ENCODE measurements at places on chromosomes 3 and 15. TPM values are rescaled to one million over a fixed set of nuclear protein-coding genes. Genes with fewer than 3 reads are reported as not detected.

GRCh38 chr3:172836390-172836997 lies 86.0 kb downstream of the ECT2 start:
- no peak for DNase-seq

GRCh38 chr3:159273608-159274007 lies 471.8 kb downstream of the MFSD1 start:
- DNase-seq, result peak; percentile 46

- DNase-seq, result no peak
These were observed 206.2 kb upstream of the ADAMTS9 start for GRCh38 chr3:64894006-64894405.

DNA sequence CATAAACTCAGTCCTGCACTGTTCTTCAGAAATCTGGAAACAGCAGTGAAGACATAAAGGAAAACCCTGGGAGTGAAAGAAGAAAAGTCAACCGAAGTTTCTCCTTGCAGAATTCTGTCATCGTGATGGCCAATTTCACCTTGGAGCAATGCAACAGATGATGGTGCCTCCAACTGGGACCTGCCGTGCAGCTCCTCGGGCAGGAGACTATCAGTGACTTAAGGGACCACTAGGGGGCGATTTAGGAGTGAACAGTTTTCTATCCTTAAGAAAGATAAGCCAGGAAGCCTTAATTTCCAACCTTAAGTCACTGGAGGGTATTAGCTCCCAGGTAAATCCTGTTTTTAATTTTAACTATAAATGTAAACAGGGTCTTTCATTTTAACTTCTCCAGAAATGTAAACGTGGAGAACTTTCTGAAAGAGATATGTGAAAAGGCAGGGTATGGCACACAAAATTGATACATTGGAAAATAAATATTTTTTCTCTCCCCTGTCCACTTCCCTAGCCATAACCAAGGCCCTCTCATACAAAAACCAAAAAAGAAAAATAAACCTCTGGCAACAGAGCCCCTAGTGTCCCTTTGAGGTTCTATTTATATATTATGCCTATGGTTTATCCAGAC lies 116.3 kb downstream of the PDZRN3 start:
- peak; percentile 64 for DNase-seq

GRCh38 chr3:81666502-81667121 lies 94.8 kb downstream of the GBE1 start:
- no peak for DNase-seq

DNA sequence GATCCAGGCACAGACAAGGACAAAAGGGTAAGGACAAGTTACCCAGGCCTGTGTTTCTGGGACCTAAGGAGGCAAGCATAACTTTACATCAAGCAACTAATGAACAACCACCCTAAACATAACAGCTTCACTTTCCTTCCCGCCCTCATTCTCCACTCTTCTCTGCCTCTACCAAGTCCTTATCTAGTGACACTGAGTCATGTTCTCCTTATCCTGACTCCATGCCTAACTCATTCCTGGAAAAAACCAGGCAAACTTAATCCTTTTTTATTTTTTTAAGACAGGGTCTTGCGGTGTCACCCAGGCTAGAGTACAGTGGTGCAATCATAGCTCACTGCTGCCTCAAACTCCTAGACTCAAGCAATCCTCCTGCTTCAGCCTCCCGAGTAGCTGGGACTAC lies 44.5 kb downstream of the TMEM44 start:
- no peak for DNase-seq

- DNase-seq, result no peak
These were observed 113.6 kb upstream of the SNTN start for GRCh38 chr3:63538919-63539318.

DNA sequence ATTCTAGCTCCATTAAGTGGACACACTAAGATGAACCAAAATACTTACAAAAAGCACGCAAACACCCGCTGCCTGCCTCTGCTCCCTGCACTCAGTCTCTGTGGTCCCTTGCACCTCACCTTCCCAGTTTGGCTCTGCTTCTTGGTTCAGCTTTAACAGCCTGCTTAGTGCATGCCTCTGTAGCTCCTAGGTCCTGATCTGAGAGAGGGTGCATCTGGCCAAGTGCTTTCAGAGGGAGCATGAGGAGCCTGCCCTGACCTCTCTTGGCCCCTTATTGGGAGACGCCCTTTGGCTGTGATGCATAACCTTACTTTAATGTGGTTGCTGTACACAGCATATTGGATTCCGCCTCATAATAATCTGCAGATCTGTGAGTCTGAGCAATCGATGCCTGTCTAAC lies 21.2 kb upstream of the ATP10A start:
- no peak for DNase-seq

FBN1 gene
- total RNA-seq, result 4.9 TPM

- DNase-seq, result no peak
These were observed 279.8 kb downstream of the ROBO2 start for GRCh38 chr3:77319711-77320110.

TIGIT gene
- total RNA-seq, result not detected

GOLGA6L4 gene
- total RNA-seq, result 2.8 TPM

ROBO1 gene
- 62.7 TPM for total RNA-seq

GRCh38 chr3:195057716-195058115 lies 213.2 kb downstream of the XXYLT1 start:
- no peak for DNase-seq

TERC gene
- 14.1 TPM for total RNA-seq

DNA sequence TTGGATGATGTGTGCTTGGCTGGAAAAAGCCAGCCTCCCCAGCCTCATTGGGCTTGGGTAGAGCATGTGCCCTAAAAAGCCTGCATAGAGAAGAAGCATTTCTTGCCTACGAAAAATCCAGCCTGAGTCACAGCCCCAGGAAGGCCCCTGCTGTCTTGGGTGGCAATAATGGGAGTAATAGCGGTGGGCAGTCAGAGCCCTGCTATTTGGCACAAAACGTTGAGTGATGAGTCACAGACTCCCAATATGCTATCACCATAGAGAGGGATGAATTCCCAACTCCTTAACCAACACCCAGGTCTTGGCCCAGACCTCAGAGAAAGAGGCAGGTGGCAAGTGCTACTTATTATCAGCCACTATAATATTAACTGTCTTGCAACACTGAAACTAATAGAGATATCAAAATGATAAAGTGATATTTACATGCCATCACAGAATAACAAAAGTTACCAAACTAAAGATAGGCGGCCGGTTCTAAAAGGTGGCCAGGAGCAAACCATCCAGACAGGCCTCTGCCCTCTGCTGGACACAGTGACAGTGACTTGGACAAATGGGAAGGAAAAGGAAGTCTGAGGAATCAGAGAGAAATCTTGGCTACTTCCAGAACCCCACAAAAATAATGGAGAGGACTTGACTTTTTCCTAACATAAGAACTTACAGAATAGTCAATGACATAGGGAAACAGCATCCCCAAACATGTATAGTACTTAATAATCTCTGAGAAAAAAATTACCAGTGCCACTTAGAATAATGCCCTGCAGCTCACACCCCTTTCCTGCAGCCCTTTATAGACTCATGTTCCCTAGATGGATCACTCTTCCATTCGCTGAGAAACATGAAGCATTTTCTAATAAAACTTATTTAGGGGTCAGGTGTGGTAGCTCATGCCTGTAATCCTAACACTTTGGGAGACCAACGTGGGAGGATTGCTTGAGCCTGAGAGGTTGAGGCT lies 51.9 kb upstream of the MUC13 start:
- no peak for DNase-seq

DNA sequence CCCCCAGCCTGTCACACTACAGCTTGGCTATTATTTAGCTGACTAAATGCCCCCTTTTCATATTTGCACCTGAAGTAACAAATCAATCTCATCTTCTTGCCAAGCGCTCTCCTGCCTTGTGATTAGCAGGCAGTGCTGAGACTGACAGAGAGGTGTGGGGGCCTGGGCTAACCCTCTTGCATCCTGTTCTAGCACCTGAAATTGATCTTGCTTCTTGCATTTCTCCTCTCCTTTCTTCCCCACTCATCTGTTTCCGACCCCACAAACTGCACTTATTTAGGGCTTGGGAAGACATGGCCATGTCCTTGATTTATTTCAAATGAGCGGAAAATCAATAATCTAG lies 309.0 kb upstream of the PROK2 start:
- DNase-seq, result no peak

- no peak for DNase-seq
These were observed 221.3 kb upstream of the LYSMD4 start for GRCh38 chr15:99954361-99955180.

- DNase-seq, result no peak
These were observed 461 bp downstream of the PCYT1A start for GRCh38 chr3:196287090-196287439.

DNA sequence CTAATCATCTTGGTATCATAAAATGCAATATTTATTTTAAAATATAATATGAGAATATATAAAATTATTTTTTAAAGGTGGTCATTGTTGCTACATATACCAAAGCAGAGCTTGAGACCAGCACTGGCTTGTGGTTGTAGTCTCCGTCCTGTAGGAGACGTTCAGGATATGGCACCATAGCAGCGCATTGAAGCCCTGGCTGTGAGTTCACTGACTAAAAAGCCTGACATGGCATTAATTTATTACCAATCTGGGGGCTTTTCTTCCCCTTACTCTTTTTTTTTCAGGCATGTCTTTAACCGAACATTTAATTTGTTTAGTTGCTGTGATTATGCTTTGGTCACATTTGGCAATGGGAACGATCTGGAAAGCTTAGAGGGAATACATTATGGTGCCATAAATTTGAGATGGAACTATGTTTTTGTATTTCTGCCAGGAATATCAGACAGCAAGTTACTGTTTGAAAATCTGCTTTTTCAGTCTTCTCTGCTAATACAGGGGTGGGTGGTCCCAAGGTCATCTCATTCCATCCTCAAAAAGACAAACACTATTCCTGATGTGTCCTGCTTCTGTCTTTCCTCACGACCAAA lies 108.5 kb downstream of the ZIC4 start:
- no peak for DNase-seq

DNA sequence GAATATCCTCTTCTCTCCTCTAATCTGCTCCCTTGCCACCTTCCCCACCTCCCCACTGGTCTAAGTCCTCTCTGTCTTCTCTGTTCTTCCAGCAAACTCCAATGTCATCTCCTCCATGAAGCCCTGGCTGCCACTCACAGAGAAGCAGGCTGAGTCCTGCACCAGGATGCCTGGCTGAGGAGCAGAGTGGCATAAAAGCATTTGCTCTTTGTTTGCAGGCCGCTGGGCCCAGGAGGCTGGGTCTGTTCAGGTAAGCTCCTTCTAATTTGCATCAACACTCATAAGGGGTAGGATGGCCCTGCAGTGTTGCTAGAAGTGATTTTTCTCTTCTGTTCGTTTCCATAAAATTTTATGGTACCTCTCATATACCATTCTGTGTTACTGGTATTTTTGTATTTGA lies 43.2 kb upstream of the KLHL25 start:
- no peak for DNase-seq

GRCh38 chr3:141686466-141687291 lies 51.4 kb upstream of the RNF7 start:
- DNase-seq, result no peak

HDGFL3 gene
- total RNA-seq, result 122 TPM

DNA sequence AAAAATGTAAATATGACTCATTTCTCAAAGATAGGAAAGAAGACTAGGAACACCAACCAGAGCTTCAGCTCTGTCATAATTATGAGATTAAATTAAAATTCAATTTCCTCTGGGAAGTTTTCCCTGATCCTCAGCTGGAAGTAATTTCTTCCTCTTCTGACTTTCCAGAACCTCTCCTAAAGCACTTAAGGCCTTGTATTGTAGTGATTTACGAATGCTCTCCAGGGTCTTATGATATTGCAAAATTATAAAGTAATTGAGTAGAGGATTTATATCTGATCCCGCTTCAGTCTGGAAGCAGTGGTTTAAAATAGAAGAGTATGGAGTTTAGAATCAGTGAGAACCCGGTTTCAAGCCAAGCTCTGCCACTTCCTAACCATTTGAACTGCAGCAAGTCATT lies 279.8 kb downstream of the ZPLD1 start:
- DNase-seq, result no peak

- no peak for DNase-seq
These were observed 510.5 kb downstream of the FOXP1 start for GRCh38 chr3:71072986-71073385.

GRCh38 chr15:69225355-69226022 lies 65.1 kb downstream of the GLCE start:
- DNase-seq, result no peak

CYP8B1 gene
- total RNA-seq, result not detected

PLXNA1 gene
- 42.1 TPM for total RNA-seq

GRCh38 chr3:8516047-8516661 lies 14.5 kb downstream of the LMCD1 start:
- DNase-seq, result no peak

- DNase-seq, result no peak
These were observed 110.2 kb downstream of the RBPMS2 start for GRCh38 chr15:64665179-64665578.

DNA sequence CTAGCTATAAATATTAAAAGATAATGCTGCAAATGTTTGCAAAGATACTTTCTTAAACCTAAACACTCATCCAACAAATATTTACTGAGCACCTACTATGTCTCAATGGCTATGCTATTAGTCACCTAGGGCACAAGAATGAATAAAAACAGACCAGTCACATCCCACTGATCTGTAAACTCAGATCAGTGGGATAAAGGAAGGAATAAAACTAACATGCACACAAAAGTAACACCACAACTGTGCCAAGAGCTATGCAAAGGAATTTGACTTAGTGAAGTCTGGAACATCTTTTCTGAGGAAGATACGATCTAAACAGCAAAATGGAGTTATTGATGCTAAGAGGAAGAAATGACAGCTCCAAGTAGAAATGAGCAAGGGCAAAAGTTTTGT lies 56.6 kb downstream of the CBLB start:
- no peak for DNase-seq

DNA sequence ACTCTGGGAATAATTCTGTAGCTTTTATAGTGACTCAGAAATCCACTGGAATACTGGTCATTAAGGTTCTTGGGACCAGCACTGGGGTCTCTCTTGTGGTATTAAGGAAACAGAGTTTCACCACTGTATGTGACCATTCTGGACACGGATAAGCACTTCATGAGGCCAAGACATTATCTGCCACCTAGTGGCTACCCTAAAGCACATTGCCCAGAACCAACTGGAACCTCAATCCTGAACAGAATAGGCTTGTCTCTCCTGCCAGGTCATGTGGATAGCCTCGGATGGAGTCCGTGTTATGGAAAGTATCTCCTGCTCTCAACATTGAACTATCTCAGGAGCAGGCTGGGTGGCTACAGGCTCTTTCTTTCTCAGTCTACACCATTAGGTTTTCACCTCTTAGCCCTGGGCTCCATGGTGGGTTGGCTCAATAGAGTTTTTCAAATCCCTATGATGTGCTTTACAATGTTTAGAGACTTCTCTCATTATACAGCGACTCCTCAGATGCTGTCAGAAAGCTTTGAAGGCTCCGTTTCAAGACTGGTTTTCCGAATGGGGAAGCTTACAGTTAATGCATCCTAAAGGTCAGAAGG lies 167.6 kb upstream of the ST8SIA2 start:
- DNase-seq, result peak; percentile 45

DNA sequence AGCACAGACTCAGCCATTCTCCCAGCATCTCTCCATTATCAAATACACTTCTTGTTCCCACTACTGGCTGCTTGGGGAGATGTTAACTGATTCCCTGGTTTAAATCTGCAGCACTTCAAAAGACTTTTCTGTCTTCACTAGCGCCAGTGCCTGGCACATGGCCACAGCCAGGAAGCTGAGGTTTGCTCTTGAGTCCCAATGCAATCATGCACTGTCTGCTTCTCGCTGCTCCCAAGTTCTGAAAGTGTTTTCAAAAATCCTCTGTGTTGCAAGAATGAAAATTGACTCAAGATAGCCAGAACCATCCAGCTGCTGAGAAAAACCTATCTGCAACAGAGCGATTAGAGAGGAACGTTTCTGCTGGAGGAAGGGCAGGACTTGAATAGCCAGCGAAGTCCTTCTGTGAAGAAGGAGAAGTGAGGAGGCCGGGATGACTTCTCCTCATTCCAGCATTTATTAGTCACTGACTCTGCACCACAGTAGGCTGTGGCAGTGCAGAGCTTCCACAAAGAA lies 358.4 kb upstream of the NR2F2 start:
- DNase-seq, result no peak
